GM23338 (cell line): ENCODE measurements at places on chromosomes 1 and 21.

- no peak overlapping the region for H3K27ac ChIP-seq
- no peaks in the 10 kb centered on the region for H3K27me3 ChIP-seq
These were observed 24.5 kb upstream of the KIRREL1 start for GRCh38 chr1:157968946-157969345.

- H3K4me3 ChIP-seq = no peak overlapping the region
- H3K27me3 ChIP-seq = no peaks in the 10 kb centered on the region
- DNase-seq = peak; percentile 70
- H3K4me1 ChIP-seq = peaks cover 6% of the 10 kb centered on the region; the same call in 1 of the 2 replicates
These were observed 13.0 kb upstream of the MORC3 start for GRCh38 chr21:36306872-36307534.

- H3K36me3 ChIP-seq = no peaks in the 10 kb centered on the region
- H3K27me3 ChIP-seq = peaks cover 20% of the 10 kb centered on the region
- H3K27ac ChIP-seq = no peak overlapping the region
- peaks cover 67% of the 10 kb centered on the region for H3K4me1 ChIP-seq
These were observed 5.1 kb upstream of the GNG12 start for GRCh38 chr1:67838180-67838910.

- no peaks in the 10 kb centered on the region for H3K4me1 ChIP-seq
- no peak overlapping the region for H3K27ac ChIP-seq
- H3K4me3 ChIP-seq = no peak overlapping the region
- no peaks in the 10 kb centered on the region for H3K27me3 ChIP-seq
- no peak for DNase-seq
These were observed 105.1 kb upstream of the TLR5 start for GRCh38 chr1:223248001-223248769.
